ENCODE measurements at places on chromosomes 7 and 10. TPM values are rescaled to one million over a fixed set of nuclear protein-coding genes. Genes with fewer than 3 reads are reported as not detected.

DNA sequence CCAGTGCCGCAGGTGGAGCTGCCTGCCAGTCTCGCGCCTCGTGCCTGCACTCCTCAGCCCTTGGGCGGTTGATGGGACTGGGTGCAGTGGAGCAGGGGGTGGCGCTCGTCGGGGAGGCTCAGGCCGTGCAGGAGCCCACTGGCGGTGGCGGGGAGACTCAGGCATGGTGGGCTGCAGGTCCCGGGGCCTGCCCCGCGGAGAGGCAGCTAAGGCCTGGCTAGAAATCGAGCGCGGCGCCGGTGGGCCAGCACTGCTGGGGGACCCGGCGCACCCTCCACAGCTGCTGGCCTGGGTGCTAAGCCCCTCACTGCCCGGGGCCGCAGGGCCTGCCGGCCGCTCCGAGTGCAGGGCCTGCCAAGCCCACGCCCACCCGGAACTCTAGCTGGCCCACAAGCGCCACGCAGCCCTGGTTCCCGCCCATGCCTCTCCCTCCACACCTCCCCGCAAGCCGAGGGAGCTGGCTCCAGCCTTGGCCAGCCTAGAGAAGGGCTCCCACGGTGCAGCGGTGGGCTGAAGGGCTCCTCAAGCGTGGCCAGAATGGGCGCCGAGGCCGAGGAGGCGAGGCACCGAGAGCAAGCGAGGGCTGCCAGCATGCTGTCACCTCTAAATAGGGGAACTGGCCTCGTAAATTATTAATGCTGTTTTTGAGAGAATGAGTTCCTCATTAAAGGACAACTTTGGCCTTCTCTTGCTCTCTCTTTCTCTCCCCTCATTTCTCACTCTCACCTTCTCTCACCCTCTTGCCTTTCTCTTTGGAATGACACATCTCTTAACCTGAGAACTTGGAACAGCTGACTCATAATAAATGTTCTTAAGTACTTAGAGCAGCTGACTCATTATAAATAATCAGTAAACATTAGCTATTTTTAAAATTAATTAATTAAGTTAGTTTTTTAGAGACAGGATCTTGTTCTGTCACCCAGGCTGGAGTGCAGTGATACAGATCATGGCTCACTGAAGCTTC, 4.9 kb downstream of the ACADSB start:
- no peak for DNase-seq

The ACBD7 gene
- polyA plus RNA-seq = 6.0 TPM

The WEE2 gene
- 0.07 TPM for polyA plus RNA-seq

DNA sequence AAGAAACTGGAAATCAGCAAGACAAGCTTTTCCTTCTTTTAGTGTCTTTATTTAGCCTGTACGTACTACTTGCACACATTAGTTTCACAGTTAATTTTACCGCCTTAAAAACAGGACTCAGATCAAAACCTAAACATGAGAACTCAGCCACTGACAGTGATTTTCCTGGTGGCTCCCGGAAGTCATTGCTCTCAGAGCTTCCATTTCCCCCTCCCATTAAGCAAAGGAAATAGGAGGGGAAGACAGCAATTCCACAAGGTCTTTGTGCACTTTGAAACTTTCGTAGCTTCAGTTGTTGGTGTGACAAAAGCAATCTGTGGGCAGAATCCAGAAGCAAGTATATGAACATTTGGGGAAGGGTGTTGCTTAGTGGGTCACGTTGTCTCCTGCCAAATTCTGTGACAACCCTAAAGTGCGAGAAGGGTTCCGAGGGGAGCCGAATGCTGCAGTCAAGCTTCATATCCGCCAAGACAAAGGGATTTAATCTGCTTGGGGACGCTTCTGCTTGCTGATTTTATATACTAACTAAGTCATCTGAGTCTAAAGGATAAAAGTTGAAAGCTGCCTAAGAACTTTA, 30.4 kb downstream of the FAM53B start:
- no peak for DNase-seq

DNA sequence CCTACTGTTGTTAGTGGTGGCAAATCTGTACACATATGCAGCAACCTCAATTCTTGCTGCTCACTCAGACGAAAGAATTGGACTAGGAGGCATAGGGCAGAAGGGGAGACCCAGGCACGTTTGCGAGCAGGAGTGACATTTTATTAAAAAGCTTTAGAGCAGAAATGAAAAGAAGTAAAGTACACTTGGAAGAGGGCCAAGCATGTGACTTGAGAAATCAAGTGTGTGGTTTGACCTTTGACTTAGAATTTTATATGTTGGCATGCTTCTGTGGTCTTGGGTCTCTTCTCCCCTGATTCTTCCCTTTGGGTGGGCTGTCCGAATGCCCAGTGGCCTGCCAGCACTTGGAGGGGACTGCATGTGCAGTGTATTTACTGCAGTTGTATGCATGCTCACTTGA, 205.5 kb upstream of the SEMA3D start:
- DNase-seq = no peak

The PILRB gene
- 63.6 TPM for polyA plus RNA-seq

The SDK1 gene
- 7.5 TPM for polyA plus RNA-seq

The ARMC3 gene
- polyA plus RNA-seq = 10.7 TPM

The DGKB gene
- 2.6 TPM for polyA plus RNA-seq

DNA sequence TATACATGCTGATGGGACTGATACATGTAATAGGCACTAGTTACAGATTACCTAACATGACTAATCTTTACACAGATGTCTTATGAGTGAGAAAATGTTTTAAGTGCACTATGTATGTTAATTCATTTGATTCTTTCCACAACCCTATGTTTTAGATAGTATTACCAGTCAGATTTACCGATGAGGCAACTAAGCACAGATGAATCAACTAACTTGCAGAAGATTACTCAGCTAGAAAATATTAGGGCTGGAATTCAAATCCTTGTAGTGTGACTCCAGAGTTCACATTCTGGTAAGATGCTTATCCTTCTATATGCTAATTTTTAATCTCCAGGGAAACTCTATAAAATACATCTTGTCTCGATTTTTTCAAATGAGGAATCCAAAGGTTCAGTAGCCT, 964.9 kb downstream of the REEP3 start:
- no peak for DNase-seq

- DNase-seq = no peak
Observed at GRCh38 chr7:43458330-43459018, 124.4 kb upstream of the STK17A start.

DNA sequence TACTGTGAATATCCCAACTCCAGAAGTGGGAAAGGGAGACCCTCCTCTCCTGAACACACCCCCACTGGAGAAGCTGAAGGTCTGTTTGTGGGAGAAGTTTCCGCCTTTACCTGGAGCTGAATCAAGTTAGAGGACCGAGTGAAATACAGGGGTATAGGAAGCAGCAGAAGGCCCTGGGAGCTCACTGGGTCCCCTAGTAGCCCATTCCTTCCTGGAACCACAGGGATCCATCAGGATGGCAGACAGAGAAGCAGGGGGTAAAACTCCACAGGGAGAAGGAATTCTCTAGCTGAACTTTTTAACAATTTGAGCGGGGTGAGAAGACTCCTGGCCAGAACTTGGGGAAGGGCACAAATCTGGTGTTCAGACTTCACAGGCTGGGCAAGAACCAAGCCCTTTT, 275.8 kb downstream of the GRID1 start:
- no peak for DNase-seq

DNA sequence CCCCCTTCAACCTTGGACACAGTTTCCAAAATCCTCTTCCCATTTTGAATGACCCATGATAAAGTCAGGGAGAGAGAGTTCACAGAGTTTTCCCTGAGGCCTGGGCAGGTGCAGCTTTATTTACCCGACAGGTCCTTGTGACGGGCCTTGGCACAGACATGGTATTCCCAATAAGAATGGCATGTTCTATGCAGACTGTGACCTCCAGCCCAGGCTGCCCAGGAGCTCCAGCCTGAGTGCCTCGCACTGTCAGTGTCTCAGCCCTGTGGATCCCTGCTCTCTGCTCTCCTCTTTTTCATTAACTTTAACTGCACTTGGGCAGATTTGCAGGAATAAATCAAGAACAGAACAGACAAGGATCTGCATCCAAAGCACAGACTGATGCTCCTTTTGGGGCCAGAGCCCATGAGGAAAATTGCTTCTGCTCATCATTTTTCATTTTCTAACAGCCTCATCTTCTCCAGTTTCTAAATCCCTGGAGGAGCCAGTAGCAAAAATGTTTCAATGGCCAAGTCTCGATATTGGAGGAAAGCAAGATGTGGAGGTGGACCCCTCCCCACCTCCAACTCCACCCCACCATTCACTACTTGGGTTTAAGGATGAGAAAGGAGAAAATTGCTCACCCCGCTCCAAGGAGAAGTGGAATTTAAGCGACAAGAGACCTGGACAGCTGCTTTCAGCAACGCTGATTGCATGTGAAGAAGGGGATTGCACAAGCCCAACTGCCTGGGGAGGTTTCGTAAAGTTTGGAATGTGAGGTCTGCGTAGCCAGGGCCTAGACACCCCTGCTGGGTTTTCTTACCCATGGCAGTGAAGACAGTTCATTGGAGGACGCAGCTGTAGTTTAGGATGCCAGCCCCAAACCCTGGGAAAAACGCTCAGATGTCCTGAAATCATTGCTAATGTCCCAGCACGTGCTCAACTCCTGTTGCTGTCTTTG, 225.9 kb downstream of the WDR11 start:
- DNase-seq = no peak

DNA sequence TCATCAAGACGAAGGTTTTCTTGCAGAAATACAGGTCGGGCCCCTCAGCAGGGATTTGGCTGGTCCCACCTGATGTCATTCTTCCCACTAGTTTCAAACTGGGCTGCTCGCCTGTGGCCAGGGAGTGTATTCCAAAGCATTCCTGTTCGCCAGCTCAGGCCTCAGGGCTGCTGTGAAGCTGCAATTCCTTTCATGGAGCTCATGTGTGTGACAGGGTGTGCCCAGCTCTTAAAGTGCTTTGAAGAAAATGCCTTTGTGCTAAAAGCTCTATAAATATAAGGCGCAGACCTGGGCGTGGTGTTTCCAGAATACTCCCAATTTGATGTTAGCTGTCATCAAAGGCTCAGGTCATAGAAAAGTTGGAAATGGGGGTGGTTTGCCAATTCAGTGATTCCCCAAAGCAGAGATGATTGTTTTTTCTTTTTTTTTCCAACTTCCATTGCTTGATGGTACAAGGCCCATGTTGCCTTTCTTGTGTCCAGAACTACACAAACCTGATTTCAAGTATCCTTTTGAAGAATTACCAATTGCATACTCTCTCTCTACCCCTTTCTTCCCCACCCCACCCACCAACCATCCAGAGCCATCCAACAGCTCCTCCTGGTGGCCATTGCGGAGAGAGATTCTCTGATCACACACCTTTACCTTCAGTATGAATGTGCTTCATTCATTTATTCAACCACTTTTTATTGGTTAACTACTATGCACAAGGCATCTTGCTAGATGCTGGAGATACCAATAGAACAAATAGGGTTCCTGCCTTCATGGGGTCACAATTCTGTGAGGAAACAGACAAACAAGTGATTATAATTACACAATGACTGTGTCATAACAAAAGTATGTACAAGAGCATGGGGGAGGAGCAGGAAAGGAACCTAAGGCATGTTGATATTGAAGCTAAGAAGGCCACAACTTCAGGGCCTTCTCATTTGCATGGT, 297.3 kb upstream of the LYZL1 start:
- no peak for DNase-seq

GRCh38 chr10:114824391-114824790, 2.8 kb downstream of the FHIP2A start:
- DNase-seq = no peak

- DNase-seq = no peak
Observed at GRCh38 chr10:22702348-22702747, 12.0 kb downstream of the PIP4K2A start.

- no peak for DNase-seq
Observed at GRCh38 chr10:14583252-14583651, 191.4 kb downstream of the FAM107B start.

The MXI1 gene
- 40.0 TPM for polyA plus RNA-seq

- no peak for DNase-seq
Observed at GRCh38 chr7:38185395-38186307, 7.6 kb downstream of the STARD3NL start.

GRCh38 chr10:92238054-92238585, 52.8 kb downstream of the CPEB3 start:
- DNase-seq = no peak

GRCh38 chr7:158585721-158586498, 1.7 kb downstream of the PTPRN2 start:
- DNase-seq = no peak

The NOS3 gene
- polyA plus RNA-seq = 14.2 TPM

- no peak for DNase-seq
Observed at GRCh38 chr10:24971374-24971773, 19.0 kb upstream of the PRTFDC1 start.

The ENKUR gene
- polyA plus RNA-seq = 3.2 TPM

GRCh38 chr7:2608921-2609411, 22.8 kb upstream of the TTYH3 start:
- DNase-seq = no peak

- DNase-seq = no peak
Observed at GRCh38 chr7:111274857-111275256, 183.9 kb downstream of the LRRN3 start.

DNA sequence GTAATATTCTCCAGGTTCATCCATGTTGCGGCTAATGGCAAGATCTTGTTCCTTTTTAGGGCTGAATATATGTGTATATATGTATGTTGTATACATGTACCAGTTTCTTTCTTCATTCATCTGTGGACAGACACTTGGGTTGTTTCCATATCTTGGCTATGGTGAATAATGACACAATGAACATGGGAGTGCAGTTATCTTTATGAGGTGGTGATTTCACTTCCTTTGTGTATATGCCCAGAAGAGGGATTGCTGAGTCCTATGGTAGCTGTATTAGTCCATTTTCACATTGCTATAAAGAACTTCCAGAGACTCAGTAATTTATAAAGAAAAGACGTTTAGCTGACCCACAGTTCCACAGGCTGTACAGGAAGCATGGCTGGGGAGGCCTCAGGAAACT, 17.1 kb upstream of the TSPAN15 start:
- no peak for DNase-seq

DNA sequence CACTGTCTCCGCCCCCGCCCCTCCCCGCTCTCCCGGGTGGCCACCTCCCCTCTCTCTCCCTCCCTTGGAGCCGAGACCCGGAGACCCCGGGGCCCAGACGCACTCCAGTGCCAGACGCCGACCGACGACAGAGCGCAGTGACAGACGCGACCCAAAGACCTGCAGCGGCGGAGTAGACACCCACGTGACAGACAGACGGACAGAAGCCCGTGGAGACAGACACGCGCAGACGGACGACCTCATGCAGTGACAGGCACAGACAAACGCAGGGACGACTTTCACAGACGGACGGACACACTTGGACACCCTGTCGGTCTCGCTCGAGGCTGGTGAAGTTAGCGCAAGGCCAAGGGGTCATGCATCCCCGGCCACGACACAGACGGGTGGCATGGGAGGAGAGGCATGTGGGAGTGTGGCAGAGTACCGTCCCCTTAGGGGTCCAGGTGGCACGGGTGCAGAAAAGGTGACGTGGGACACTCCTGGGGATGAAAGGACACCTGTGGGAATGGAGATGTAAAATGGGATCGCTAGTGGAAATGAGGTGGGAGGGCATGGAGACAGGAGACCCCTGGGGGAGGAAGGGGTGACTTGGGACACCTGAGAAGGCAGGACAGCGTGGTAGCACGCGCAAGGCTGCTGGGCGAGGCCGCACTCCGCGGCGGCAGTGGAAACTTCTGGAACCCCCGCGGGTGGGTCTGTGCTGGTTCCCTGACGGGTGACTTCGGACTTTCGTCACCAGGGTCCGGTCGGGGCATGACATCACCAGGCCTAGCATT, 456 bp upstream of the ACHE start:
- no peak for DNase-seq

All from renal pelvis (tissue), 12 donors.